ENCODE measurements at places on chromosomes 6 and 20. TPM values are rescaled to one million over a fixed set of nuclear protein-coding genes. Genes with fewer than 3 reads are reported as not detected.

Gene B3GALT4
- total RNA-seq, result 15.9 TPM

Gene PSORS1C1
- total RNA-seq, result not detected

Gene FKBP1C
- not detected for total RNA-seq

Gene RNF182
- total RNA-seq, result 3.0 TPM

Gene TRIM15
- total RNA-seq, result not detected

Gene LRFN2
- not detected for total RNA-seq

Gene BCAS1
- not detected for total RNA-seq

Gene SERINC1
- 72.6 TPM for total RNA-seq

Gene ECT2L
- total RNA-seq, result not detected

Gene FILIP1
- 13.6 TPM for total RNA-seq

Gene TJAP1
- 71.6 TPM for total RNA-seq

DNA sequence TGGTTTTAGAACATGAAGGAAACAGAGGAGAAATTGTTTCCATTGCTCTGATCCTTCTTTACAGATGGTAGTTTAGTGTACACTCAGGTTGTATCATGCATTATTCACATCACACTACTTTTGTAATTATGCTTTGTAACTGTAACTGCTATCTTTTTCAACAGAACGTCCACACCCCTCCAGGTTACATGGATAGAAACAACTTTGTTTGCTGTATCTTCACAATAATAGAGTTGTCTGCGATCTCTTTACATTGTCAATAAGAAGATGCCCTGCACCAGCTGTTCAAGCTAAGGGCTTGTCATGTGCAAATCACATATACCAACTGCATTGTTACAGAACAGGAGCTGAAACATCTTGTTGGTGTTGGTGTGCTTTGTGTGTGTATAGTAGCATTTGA, 67.9 kb upstream of the MAP7 start:
- no peak for DNase-seq

DNA sequence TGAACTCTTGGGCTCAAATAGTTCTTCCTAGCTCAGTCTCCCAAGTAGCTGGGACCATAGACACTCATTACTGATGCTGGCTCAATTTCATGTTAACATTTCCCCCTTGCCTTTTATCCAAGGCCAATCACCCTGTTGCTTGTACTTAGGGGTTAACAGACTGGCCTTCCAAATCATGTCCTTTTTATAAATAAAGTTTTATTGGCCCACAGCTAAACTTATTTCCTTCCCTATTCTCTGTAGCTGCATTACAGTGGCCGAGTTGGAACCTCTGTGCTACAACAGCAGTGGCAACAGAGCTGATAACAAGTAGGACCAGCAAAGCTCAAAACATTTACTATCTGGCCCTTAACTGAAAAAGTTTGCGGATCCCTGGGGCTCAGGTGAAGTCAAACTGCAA, 109.8 kb downstream of the ZFP64 start:
- no peak for DNase-seq

DNA sequence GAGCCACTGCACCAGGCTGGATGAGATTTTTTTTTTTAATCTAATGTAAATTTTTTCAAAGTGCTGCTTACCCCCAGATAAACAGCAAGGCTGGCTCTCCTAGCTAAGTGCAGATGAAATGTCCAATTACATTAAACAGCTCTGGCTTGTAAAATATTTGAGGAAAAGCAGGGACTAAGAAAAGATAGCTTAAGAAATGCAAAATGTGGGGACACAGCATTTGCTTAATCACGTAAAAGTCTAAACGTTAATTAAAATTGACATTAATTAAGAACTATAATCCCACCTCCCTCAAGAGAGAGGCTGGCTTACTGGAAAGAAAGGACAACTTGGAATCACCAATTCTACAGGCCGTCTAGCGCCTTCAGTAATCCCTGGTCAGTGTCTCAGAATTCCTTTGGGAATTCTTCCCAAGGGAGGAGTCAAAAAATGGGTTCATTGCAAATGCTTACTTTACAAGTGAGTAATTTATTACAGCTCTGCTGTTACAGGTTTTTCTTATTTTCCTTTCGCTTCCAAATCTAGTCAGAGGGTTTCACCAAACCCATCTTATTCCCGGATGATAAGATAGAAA, 13.6 kb upstream of the MARCKS start:
- DNase-seq, result no peak

GRCh38 chr20:6855796-6856195, 88.3 kb downstream of the BMP2 start:
- no peak for DNase-seq

DNA sequence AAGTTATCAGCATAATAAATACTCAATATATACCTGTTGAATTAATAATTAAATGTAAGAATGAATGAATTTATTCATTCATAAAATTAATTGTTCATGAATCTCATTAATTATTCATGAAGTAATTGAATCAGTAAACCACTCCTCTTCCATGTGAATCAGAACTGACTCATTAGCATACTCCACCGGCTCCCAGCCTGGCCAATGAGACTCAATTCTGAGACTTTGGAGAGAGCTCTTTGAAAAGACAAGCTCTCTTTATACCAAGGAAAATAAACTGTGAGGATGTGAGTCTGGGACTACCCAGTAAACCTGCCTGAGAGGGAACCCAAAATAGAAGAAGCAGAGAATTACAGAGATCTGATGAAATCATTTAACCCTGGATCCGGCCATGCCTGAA, 8.4 kb upstream of the SLC2A10 start:
- no peak for DNase-seq

- DNase-seq, result no peak
These were observed 210.7 kb downstream of the TFAP2C start for GRCh38 chr20:56839786-56840185.

GRCh38 chr6:14640631-14641030, 523.1 kb downstream of the CD83 start:
- DNase-seq, result no peak

DNA sequence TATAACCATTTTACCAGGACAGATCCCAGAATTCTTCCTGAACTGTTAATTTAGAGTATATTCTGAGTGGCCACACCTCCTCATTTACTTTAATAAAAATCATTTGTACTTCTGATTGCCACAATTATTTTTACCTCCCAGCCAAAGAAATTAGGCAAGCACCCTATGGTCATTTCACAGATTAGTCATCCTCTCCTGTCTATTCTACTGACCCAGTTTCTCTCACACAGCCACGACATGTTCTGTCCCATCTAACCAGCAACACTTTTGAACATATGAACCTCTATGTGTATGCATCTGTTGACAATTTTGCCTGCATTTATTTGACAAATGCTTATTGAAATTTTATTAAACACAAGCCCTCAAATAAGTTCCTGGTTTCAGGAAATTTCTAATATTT, 202.6 kb upstream of the STXBP5 start:
- DNase-seq, result no peak

DNA sequence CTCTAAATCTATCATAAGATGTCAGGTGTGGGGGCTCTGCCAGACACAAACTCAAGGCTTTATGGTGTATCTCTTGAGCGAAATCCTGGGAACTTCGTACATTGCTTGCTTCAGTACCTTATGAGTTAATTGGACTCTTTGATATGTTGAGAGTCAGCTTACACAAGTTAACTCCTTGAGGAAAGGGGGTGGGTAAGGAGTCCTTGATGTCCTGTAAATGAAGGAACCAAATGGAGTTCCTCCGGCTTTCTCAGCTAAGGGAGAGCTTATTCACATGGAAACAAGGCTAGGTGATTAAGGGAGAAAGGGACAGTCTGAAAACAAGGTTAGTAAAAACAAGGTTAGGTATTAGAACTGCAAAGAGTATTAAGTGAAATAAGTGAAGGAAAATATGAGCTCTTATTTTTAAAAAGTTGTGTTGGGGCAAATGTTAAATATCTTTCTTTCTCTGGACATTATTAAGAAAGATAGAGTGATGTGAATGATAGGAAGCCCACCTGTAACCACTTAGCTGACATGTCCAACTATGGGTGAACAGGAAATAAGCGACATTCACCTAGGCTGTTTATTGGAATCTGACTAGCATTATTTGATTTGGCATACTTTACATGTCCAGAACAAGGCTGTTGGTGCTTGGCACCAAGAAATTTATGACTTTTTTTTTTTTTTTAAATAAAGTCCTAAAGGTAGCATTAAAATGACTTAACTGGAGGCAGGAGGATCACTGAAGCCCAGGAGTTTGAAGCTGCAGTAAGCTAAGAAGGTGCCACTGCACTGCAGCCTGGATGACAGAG, 26.5 kb downstream of the GTF2H5 start:
- no peak for DNase-seq

GRCh38 chr6:160106010-160106409, 15.6 kb upstream of the SLC22A1 start:
- no peak for DNase-seq

- peak; percentile 43 for DNase-seq
These were observed 26.9 kb downstream of the FOXF2 start for GRCh38 chr6:1416191-1416760.

DNA sequence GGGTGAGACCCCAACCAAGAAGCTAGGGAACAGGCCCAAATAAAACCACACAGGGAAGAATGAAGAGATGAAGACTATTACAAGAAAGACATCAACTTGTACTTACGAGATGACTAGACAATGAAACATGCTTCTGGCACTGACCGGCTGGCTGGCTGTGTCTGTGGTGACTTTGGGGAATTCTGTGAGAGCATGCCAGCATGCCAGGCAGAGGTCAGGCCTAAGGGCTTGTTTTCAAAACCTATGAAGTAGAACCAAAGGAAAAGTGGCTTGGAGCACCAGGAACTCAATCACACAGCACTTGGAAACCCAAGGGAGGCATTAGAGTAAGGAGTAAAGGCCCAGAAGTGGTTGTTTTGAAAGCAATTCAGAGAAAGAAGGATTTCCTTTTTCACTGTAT, 28.4 kb upstream of the GSTA3 start:
- no peak for DNase-seq

- DNase-seq, result no peak
These were observed 17.3 kb downstream of the DST start for GRCh38 chr6:56625356-56625755.

DNA sequence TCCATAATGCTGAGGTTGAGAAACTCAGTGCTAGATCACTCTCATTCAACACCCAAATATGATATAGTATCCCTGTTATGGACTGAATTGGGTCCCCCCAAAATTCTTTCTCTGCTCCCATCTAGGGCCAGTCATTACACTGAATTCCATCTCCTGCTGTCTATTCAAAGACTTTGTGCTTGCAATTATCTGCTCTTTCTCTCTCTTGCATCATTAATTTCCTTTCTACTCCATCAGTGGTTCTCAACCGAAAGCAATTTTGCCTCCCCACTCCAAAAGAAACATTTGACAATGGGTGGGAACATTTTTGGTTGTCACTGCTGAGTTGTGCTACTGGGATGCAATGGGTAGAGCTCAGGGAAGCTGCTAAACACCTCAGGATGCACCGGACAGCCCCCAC, 271.5 kb upstream of the CDYL start:
- no peak for DNase-seq

GRCh38 chr6:151379933-151380847, 11.2 kb downstream of the ZBTB2 start:
- no peak for DNase-seq

- DNase-seq, result no peak
These were observed 13.3 kb downstream of the NFATC2 start for GRCh38 chr20:51529081-51529681.

GRCh38 chr6:39927159-39927558, 7.1 kb downstream of the MOCS1 start:
- no peak for DNase-seq

DNA sequence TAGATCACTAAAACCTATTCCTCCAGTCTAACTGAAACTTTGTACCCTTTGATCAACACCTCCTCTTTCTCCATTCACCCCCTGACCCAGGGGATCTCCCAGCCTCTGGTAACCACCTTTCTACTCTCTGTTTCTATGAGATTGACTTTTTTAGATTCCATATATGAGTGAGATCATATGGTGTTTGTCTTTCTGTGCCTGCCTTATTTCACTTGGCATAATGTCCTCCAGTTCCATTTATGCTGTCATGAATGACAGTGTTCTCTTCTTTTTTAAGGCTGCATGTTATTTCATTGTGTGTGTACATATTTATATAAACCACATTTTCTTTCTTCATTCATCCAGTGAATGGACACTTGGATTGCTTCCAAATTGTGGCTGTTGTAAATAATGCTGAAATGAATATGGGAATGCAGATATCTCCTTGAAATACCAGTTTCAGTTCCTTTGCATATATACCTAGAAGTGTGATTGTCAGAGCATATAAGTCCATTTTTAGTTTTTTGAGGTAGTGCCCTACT, 57.7 kb downstream of the DHX35 start:
- DNase-seq, result no peak

GRCh38 chr6:1324936-1325335, 13.0 kb downstream of the FOXQ1 start:
- no peak for DNase-seq

DNA sequence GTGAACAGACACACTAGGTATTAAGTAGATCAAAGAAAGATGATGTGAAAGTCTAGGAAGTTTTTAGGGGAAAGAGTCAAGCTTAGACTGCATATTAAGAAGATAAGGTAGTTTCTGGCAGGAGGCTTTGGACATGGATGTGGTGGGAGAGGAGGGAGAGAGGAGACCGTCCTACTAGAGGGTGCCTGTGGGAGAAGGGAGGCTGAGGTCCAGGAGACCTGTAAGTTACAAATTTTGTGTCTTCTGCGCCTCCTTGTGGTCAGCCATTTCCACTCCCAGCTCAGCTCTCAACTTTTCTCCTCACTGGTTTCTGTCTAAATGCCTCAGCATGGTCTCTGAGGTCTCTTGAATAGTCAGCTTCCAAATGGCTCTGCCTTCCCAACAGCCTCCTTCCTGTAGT, 193.5 kb downstream of the UNC5CL start:
- no peak for DNase-seq
